ENCODE measurements at places on chromosomes 13 and 19.

DNA sequence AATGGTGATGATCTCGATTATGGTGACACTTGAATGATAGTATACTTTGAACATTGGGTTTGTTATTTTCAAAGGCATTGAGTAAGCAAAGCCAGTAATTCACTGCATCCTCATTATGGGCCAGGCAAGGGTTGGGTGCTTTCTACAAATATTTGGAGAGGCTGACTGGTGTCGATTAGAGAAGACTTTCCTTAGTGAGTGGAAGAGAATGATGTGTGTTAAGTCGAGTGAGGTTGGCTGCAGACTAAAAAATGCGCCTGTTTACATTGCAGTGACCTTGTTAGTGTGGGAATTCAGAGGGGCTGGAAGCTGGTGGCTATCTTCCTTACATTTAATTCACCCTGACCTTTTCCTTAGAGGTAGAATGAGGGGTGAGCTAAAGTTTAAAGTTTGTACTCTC lies 22.4 kb upstream of the RNF113B start:
- H3K27me3 ChIP-seq: no peaks in the 10 kb centered on the region
- H3K4me1 ChIP-seq: peaks cover 12% of the 10 kb centered on the region
- H3K4me3 ChIP-seq: no peak overlapping the region
- H3K27ac ChIP-seq: no peak overlapping the region

GRCh38 chr13:42276683-42277082 lies 4.7 kb downstream of the AKAP11 start:
- H3K27ac ChIP-seq: no peak overlapping the region
- H3K27me3 ChIP-seq: no peaks in the 10 kb centered on the region
- peak; percentile 60 for DNase-seq
- no peak overlapping the region for H3K4me3 ChIP-seq
- H3K4me1 ChIP-seq: peaks cover 3% of the 10 kb centered on the region

GRCh38 chr19:41307090-41307875 lies 2.7 kb upstream of the CCDC97 start:
- no peak overlapping the region for H3K27ac ChIP-seq
- no peak overlapping the region for H3K4me3 ChIP-seq
- no peaks in the 10 kb centered on the region for H3K27me3 ChIP-seq
- peaks cover 52% of the 10 kb centered on the region for H3K36me3 ChIP-seq
- DNase-seq: no peak

- no peak overlapping the region for H3K4me3 ChIP-seq
- no peak for DNase-seq
- no peak overlapping the region for H3K27ac ChIP-seq
- no peaks in the 10 kb centered on the region for H3K27me3 ChIP-seq
- H3K36me3 ChIP-seq: peaks cover 12% of the 10 kb centered on the region
These were observed 52.2 kb downstream of the PEPD start for GRCh38 chr19:33469171-33470039.

- no peak overlapping the region for H3K27ac ChIP-seq
- no peaks in the 10 kb centered on the region for H3K4me1 ChIP-seq
- peak; percentile 81 for DNase-seq
- no peaks in the 10 kb centered on the region for H3K36me3 ChIP-seq
- H3K4me3 ChIP-seq: no peak overlapping the region
These were observed 752.8 kb upstream of the MIR17HG start for GRCh38 chr13:90594681-90595080.

DNA sequence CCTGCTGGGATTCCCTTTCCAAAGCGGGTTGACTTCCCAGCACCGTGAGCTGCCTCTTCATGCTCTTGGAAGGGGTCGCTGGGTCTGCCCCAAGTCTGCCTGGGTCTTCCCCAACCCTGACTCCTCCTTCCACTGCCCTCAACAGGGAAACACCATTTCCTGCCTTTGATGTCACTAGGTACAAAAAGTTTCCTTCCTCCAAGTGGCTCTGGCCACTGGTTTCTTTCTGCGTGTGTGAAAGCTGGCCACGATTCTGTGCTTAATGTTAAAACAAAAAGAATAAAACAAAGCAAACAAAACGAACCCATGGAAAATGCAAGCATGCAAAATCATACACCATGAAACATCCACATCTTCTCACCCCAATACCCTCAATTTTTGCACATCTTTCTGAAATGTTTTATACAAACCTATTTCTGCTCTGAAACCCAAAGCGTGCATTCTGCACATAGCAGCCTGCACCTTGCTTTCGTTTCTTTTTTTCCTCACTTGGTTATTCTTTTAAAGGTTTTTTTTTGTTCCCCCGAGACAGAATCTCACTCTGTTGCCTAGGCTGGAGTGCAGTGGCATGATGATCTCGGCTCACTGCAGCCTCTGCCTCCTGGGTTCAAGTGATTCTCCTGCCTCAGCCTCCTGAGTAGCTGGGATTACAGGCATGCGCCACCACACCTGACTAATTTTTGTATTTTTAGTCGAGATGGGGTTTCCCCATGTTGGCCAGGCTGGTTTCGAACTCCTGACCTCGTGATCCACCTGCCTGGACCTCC lies 12.5 kb upstream of the TNFSF9 start:
- H3K27ac ChIP-seq: no peak overlapping the region
- no peaks in the 10 kb centered on the region for H3K36me3 ChIP-seq
- H3K4me3 ChIP-seq: no peak overlapping the region
- DNase-seq: no peak
- H3K27me3 ChIP-seq: no peaks in the 10 kb centered on the region

- H3K4me1 ChIP-seq: peaks cover 18% of the 10 kb centered on the region
- no peaks in the 10 kb centered on the region for H3K27me3 ChIP-seq
- H3K36me3 ChIP-seq: peaks cover 79% of the 10 kb centered on the region
- no peak for DNase-seq
These were observed 18.4 kb downstream of the NAXD start for GRCh38 chr13:110633776-110634175.

GRCh38 chr13:97119943-97120342 lies 102.2 kb upstream of the MBNL2 start:
- H3K27me3 ChIP-seq: no peaks in the 10 kb centered on the region
- no peak overlapping the region for H3K27ac ChIP-seq
- H3K4me1 ChIP-seq: peaks cover 7% of the 10 kb centered on the region
- no peak overlapping the region for H3K4me3 ChIP-seq
- DNase-seq: peak; percentile 15

DNA sequence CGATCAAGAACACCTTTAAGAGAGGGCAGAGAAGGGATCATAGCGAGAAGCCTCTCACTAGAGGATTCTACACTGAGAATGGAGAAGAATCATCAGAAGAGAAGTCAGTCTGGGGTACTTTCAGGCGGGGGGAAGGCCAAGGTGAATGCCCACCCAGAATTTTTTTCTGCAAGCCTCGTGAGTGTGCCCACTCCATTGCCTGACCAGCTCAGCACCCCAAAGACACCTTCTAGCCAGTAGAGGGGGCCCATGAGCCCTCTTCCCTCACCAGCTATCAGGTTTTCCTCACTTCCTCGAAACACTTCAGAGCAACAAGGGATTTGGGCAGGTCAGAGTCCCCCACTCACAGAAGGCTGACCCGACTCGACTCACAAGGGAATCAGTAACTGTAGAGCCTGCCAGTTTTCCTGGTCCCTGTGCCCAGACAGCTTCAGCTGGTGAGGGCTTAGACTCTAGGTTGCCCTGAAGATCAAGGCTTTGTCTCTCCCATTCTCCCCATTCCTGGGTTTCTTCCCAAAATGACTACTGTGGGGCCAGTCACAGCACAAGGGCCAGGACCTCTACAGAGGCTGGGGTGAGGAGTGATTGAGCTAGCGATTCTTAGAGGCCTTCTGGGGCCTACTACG lies 18.4 kb downstream of the NLRP13 start:
- H3K27ac ChIP-seq: no peak overlapping the region
- no peaks in the 10 kb centered on the region for H3K36me3 ChIP-seq
- H3K4me3 ChIP-seq: no peak overlapping the region
- H3K4me1 ChIP-seq: no peaks in the 10 kb centered on the region
- no peak for DNase-seq
- no peaks in the 10 kb centered on the region for H3K27me3 ChIP-seq

- H3K27ac ChIP-seq: no peak overlapping the region
- no peaks in the 10 kb centered on the region for H3K36me3 ChIP-seq
- peaks cover 30% of the 10 kb centered on the region for H3K27me3 ChIP-seq
- no peak for DNase-seq
- H3K4me1 ChIP-seq: peaks cover 9% of the 10 kb centered on the region
These were observed 751 bp downstream of the TMEM221 start for GRCh38 chr19:17447704-17448130.

DNA sequence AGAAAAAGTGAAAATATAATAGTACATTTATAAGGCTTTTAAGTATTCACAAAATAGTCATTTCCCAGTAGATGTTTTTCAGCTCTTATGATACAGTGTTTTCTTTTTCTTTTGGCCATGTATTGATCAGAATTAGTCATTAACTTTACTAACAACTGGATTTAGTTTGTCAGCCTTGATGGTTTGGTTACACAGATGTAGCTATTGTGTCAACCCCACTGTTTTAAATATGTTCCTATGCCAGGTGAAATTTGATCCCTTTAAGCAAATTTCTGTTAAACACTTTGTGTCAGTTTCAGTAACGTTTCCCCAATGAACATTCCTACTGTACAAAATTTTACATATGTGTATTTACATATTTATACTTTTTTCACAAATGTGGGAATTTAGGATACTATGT lies 261.5 kb upstream of the STARD13 start:
- no peaks in the 10 kb centered on the region for H3K36me3 ChIP-seq
- H3K27ac ChIP-seq: no peak overlapping the region
- H3K27me3 ChIP-seq: no peaks in the 10 kb centered on the region
- DNase-seq: no peak
- no peak overlapping the region for H3K4me3 ChIP-seq

- H3K27ac ChIP-seq: no peak overlapping the region
- no peak for DNase-seq
- peaks cover 6% of the 10 kb centered on the region for H3K4me1 ChIP-seq
- no peaks in the 10 kb centered on the region for H3K36me3 ChIP-seq
- no peak overlapping the region for H3K4me3 ChIP-seq
These were observed 38.0 kb upstream of the TPM4 start for GRCh38 chr19:16038196-16038695.

GRCh38 chr13:51738226-51738905 lies 65.6 kb downstream of the DHRS12 start:
- peaks cover 21% of the 10 kb centered on the region for H3K36me3 ChIP-seq
- no peak for DNase-seq
- H3K4me1 ChIP-seq: peaks cover 7% of the 10 kb centered on the region
- H3K4me3 ChIP-seq: no peak overlapping the region
- no peaks in the 10 kb centered on the region for H3K27me3 ChIP-seq

GRCh38 chr19:19205416-19206410 lies 2.5 kb upstream of the NR2C2AP start:
- no peak overlapping the region for H3K27ac ChIP-seq
- peaks cover 10% of the 10 kb centered on the region for H3K4me1 ChIP-seq
- H3K27me3 ChIP-seq: peaks cover 16% of the 10 kb centered on the region
- DNase-seq: no peak

- DNase-seq: peak; percentile 66
- no peak overlapping the region for H3K4me3 ChIP-seq
- no peak overlapping the region for H3K27ac ChIP-seq
- H3K4me1 ChIP-seq: no peaks in the 10 kb centered on the region
- no peaks in the 10 kb centered on the region for H3K27me3 ChIP-seq
- H3K36me3 ChIP-seq: no peaks in the 10 kb centered on the region
These were observed 28.4 kb upstream of the ZNF681 start for GRCh38 chr19:23787106-23787505.

GRCh38 chr19:24081056-24081455 lies 5.9 kb upstream of the ZNF254 start:
- no peak for DNase-seq
- peaks cover 5% of the 10 kb centered on the region for H3K4me1 ChIP-seq
- no peak overlapping the region for H3K4me3 ChIP-seq
- H3K27ac ChIP-seq: no peak overlapping the region
- no peaks in the 10 kb centered on the region for H3K36me3 ChIP-seq

DNA sequence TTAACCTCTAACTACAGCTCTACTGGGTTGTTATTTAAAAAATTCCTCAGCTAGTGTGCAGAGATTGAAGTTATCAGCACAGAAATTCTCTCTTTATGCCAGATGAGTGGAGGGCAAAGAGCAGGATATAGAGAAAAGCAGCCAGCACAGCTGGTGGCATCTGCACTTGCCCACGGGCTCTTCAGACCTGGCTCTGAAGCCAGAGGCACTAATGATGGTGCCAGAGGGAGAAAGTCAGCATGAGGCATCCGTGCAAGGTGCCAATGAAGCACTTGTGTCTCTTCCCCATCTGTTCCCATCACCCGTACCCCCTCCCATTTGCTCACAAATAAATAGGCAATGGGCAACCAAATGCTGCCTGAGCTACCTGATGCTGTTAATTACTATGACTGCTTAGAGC lies 138.9 kb downstream of the OLFM4 start:
- DNase-seq: no peak
- no peaks in the 10 kb centered on the region for H3K27me3 ChIP-seq
- no peak overlapping the region for H3K4me3 ChIP-seq

DNA sequence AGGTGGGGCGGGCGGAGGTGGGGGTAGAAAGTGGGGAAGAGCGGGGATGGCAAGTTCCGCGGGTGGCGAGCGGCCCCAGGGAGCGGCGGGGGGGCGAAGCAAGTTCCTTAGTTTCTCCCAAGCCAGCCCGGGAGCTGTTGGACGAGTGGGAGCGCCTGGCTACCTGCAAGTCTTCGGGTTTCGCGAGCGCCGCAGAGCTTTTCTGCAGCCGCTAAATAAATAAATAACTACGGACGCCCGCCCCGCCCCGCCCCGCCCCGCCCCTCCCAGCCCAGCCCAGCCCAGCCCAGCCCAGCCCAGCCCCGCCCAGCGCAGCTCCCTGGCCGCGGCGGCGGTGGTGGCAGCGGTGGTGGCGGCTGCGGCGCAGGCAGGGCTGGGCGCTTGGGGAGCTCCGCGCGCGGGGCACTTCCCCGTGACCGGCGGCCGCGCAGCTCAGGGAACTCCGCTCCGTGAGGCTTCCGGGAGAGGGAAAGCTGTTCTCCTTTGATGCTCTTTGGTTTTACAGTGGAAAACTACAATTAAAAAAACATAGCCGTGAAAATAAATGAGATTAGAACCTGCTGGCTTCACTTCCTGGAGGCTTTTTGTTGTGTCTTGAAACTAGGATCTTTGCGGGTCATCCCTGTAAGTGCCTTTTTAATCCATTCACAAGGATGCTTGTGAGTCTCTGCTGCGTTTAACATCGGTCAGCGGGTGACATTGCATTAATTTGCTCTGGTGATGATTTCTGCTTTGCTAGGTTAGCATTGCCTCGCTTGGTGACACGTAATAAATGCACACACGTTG lies at the start of gene UBE2L5:
UBE2L5 (plus strand) TSS at position 440 of the 786 bp plus-strand sequence. CDS start 5,498 bp downstream, outside the sequence.
- H3K27me3 ChIP-seq: no peaks in the 10 kb centered on the region
- H3K4me1 ChIP-seq: peaks cover 8% of the 10 kb centered on the region
- peak within 1 kb of the TSS; percentile 88 for H3K4me3 ChIP-seq
- H3K36me3 ChIP-seq: no peaks in the 10 kb centered on the region

- DNase-seq: peak; percentile 36
- H3K4me3 ChIP-seq: no peak overlapping the region
- H3K27ac ChIP-seq: no peak overlapping the region
- H3K36me3 ChIP-seq: no peaks in the 10 kb centered on the region
- peaks cover 6% of the 10 kb centered on the region for H3K4me1 ChIP-seq
These were observed 12.4 kb upstream of the SULT2B1 start for GRCh38 chr19:48539503-48540096.

GRCh38 chr13:83499286-83499685 lies 383.0 kb downstream of the SLITRK1 start:
- no peak for DNase-seq
- H3K4me3 ChIP-seq: no peak overlapping the region
- no peak overlapping the region for H3K27ac ChIP-seq
- no peaks in the 10 kb centered on the region for H3K36me3 ChIP-seq
- H3K27me3 ChIP-seq: no peaks in the 10 kb centered on the region
- no peaks in the 10 kb centered on the region for H3K4me1 ChIP-seq

All from mesenchymal stem cell (in vitro differentiated cells and primary cell).